ENCODE measurements at places on chromosomes 6 and 20. TPM values are rescaled to one million over a fixed set of nuclear protein-coding genes. Genes with fewer than 3 reads are reported as not detected.
A peak's percentile ranks its signal among the peaks of the same experiment; 100 is the strongest.

Gene NINL
- 4.9 TPM for total RNA-seq

Gene C20orf202
- 0.75 TPM for total RNA-seq

Gene KIF25
- total RNA-seq = not detected

Gene WFDC5
- not detected for total RNA-seq

Gene NR2E1
- total RNA-seq = not detected

Gene GSTA3
- not detected for total RNA-seq

Gene CFAP206
- total RNA-seq = not detected

Gene CCNC
- total RNA-seq = 58.3 TPM

Gene RIPPLY2
- total RNA-seq = not detected

Gene MLN
- not detected for total RNA-seq

GRCh38 chr6:152117156-152118133, 310.0 kb downstream of the ESR1 start:
- H3K27me3 ChIP-seq = no peaks in the 10 kb centered on the region
- H3K4me1 ChIP-seq = no peaks in the 10 kb centered on the region
- no peak overlapping the region for H3K4me3 ChIP-seq
- DNase-seq = no peak
- no peak overlapping the region for H3K27ac ChIP-seq

DNA sequence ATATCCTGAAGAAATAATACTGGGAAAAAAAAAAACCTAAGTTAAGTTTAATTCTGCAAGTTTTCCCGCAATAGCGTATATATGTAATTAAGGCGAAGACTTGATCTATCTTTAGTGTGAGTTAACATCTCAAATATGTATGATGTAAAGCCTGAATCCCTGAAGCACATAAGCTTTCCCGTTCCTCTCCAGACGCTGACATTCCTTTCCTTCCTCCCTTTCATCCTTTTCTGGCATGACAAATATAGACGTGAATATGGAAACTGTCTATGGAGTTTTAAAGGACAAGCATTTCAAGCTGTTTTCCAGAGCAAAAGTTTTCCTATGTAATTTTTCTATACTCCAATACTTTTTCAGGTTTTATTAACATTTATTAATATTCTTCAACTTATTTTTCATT, 637.0 kb downstream of the COL12A1 start:
- H3K27ac ChIP-seq = no peak overlapping the region
- H3K4me3 ChIP-seq = no peak overlapping the region
- H3K4me1 ChIP-seq = no peaks in the 10 kb centered on the region
- no peaks in the 10 kb centered on the region for H3K27me3 ChIP-seq
- H3K36me3 ChIP-seq = no peaks in the 10 kb centered on the region

GRCh38 chr20:53220482-53221307, 248.5 kb downstream of the TSHZ2 start:
- H3K4me3 ChIP-seq = no peak overlapping the region
- no peaks in the 10 kb centered on the region for H3K36me3 ChIP-seq
- H3K27ac ChIP-seq = no peak overlapping the region
- H3K4me1 ChIP-seq = peaks cover 4% of the 10 kb centered on the region

- peak; percentile 75 for DNase-seq
- H3K36me3 ChIP-seq = no peaks in the 10 kb centered on the region
- H3K27me3 ChIP-seq = no peaks in the 10 kb centered on the region
- peak overlapping the region; percentile 81 for H3K4me3 ChIP-seq
- peak overlapping the region; percentile 96 for H3K27ac ChIP-seq
- H3K4me1 ChIP-seq = peaks cover 21% of the 10 kb centered on the region
These were observed 3.5 kb upstream of the HIVEP1 start for GRCh38 chr6:12008366-12009179.

- H3K27ac ChIP-seq = no peak overlapping the region
- no peak overlapping the region for H3K4me3 ChIP-seq
- H3K27me3 ChIP-seq = no peaks in the 10 kb centered on the region
- DNase-seq = no peak
These were observed 33.2 kb upstream of the VGLL2 start for GRCh38 chr6:117232196-117232595.

- peaks cover 23% of the 10 kb centered on the region for H3K4me1 ChIP-seq
- H3K27me3 ChIP-seq = no peaks in the 10 kb centered on the region
- H3K4me3 ChIP-seq = no peak overlapping the region
- H3K27ac ChIP-seq = peak overlapping the region; percentile 82
These were observed 1.2 kb upstream of the TP53RK start for GRCh38 chr20:46690219-46691106.

DNA sequence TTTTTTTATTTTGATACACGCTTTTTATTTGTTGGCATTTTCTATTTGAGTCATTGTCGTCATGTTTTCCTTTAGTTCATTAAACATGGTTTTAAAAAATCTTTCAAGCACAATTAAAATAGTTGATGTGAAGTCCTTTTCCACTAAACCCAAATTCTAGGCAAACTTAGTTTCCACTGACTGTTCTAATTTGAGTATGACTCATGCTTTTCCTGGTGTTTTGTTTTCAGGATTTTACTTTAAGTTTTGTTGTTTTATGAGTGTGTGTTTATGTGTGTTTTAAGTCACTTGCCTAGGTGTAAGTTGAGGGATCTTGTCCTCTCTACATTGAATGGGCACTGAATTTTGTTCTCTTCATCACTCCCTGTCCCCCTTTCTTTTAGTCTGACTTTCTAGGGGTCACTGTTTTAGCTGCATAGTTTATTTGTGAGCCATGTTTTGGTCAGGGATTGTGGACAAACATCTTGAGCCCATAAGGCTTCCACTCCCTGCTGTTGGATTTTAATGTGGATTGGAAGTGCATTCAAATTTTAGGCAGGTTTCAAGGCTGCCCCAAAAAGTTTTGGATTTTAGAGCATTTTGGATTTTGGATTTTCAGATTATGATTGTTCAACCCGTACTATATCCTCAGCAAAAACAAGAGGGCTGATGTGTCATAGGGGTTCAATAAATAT, 94.8 kb downstream of the CDYL start:
- no peak overlapping the region for H3K4me3 ChIP-seq
- peaks cover 15% of the 10 kb centered on the region for H3K4me1 ChIP-seq
- H3K27ac ChIP-seq = no peak overlapping the region
- H3K36me3 ChIP-seq = no peaks in the 10 kb centered on the region
- DNase-seq = no peak
- no peaks in the 10 kb centered on the region for H3K27me3 ChIP-seq

- H3K27ac ChIP-seq = no peak overlapping the region
- no peak overlapping the region for H3K4me3 ChIP-seq
- DNase-seq = no peak
- no peaks in the 10 kb centered on the region for H3K4me1 ChIP-seq
- no peaks in the 10 kb centered on the region for H3K36me3 ChIP-seq
These were observed 30.5 kb upstream of the SMIM8 start for GRCh38 chr6:87291883-87292282.

DNA sequence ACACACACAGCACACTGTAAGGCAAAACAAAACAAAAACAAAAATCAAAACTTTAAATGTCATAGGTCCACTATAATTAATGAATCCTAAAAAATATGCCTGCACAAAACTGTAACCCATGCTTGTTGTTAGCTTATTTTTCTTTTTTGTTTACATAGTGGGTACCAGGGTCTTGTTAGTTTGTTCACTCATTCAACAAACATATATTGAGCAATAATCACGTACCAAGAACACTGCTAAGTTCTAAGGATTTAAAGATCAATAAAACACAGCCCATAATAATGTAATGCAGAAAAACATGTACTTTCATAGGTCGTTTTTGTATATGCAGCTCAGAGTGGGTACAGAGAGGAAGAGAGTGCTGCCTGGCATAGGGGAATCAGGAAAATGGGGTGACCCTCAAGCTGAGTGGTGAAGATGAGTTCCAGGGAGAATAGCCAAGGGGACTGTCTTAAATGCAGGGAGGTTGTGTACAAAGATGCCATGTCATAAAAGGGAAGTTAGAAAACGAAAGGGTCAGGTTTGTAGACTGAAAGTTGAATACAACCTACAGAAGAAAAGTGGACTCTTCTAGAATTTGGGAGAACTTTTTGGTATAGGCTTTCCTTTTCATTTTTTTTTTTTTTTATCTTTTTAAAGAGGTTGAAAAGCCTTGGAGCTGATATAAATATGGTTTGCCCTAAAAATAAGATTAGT, 113.3 kb upstream of the TBX18 start:
- H3K36me3 ChIP-seq = no peaks in the 10 kb centered on the region
- H3K27ac ChIP-seq = no peak overlapping the region
- no peaks in the 10 kb centered on the region for H3K27me3 ChIP-seq

- no peak within 1 kb of the TSS for H3K27ac ChIP-seq
- H3K36me3 ChIP-seq = no peaks in the 10 kb centered on the region
- peaks cover 16% of the 10 kb centered on the region for H3K27me3 ChIP-seq
- peak; percentile 43 for DNase-seq
These were observed at the start of gene ADGRB3 for GRCh38 chr6:68634726-68635411. Gene ADGRB3, plus strand, starts transcription at chr6:68635282. Its CDS starts 3,394 bp downstream, at chr6:68638676.

DNA sequence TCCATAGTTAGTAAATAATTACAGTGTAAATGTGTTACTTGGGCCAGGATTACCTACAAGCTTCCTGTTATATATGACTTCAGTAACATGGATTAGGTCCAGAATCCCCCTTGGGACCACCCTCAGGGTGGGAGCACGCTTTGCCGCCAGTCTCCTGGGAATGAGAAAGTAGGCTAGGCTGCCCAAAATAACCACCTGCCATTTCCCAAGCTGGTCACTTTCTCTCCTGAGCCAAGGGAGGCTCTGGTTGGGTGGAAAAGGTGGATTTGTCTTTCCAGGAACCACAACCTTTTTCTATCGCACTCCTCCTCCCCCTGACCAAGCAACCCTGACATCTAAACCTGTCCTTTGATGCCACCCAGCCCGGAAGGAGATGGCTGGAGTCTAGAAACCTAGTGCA, 9.6 kb upstream of the RIMS4 start:
- no peaks in the 10 kb centered on the region for H3K4me1 ChIP-seq
- H3K36me3 ChIP-seq = no peaks in the 10 kb centered on the region
- no peak overlapping the region for H3K27ac ChIP-seq
- H3K4me3 ChIP-seq = no peak overlapping the region
- no peaks in the 10 kb centered on the region for H3K27me3 ChIP-seq

DNA sequence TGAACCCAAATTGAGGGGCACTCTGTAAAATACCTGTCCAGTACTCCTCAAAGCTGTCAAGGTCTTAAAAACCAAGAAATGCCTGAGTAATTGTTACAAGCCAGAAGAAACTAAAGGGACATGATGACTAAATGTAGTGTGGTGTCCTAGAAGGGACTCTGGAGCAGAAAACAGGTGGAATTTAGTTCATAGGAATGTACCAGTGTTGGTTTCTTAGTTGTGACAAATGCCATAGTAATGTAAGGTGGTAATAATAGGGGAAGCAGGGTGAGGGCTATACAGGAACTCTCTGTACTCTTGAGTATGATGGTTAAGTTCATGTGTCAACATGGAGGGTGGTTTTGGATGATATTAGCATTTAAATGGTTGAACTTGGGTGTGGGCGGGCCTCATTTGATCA, 92.3 kb downstream of the CNBD2 start:
- no peaks in the 10 kb centered on the region for H3K36me3 ChIP-seq
- H3K4me1 ChIP-seq = peaks cover 17% of the 10 kb centered on the region
- no peak overlapping the region for H3K4me3 ChIP-seq
- no peaks in the 10 kb centered on the region for H3K27me3 ChIP-seq
- no peak for DNase-seq

- H3K36me3 ChIP-seq = peaks cover 9% of the 10 kb centered on the region
- H3K4me1 ChIP-seq = no peaks in the 10 kb centered on the region
- no peaks in the 10 kb centered on the region for H3K27me3 ChIP-seq
- H3K27ac ChIP-seq = no peak overlapping the region
These were observed 19.8 kb downstream of the MDN1 start for GRCh38 chr6:89799756-89800155.

DNA sequence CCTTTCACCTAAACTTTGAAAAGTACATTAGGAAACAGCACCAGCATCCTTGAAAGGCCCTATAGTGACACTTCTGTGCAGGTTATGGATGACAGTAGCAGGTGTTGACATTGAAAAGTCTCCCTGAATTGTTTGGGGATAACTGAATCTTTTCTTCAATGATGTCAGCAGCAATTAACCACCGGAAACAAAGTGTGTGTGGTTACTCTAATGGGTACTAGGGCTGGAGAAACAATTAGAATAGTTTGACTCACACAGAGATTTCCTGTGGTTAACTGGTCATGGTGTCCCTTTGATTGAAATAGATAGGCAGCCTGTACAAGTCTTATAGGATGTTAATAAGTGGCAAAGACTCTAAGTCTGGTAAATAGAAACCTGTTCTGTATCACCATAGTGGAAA, 189.1 kb downstream of the TBX18 start:
- DNase-seq = no peak
- no peaks in the 10 kb centered on the region for H3K4me1 ChIP-seq
- H3K27me3 ChIP-seq = no peaks in the 10 kb centered on the region

DNA sequence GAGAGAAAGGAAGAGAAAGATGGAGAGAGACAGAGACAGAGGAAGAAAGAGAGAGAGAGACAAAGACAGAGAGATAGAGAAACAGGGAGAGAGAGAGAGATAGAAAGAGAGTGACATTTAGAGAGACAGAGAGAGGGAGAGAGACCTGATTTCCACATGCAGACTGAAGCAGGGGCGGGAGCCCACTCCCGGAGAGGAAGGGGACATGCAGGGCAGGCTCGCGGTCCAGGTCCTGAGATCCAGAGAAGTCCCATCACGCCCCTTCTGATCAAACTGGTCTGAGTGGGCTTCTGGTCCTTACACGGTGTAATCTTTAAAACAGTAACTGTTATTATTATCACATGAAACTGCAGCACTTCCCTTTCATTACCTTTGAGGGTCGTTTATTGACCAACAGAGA, 62.2 kb downstream of the PHACTR3 start:
- H3K27me3 ChIP-seq = no peaks in the 10 kb centered on the region
- DNase-seq = no peak
- H3K4me1 ChIP-seq = no peaks in the 10 kb centered on the region
- no peak overlapping the region for H3K27ac ChIP-seq
- no peaks in the 10 kb centered on the region for H3K36me3 ChIP-seq
- H3K4me3 ChIP-seq = no peak overlapping the region

DNA sequence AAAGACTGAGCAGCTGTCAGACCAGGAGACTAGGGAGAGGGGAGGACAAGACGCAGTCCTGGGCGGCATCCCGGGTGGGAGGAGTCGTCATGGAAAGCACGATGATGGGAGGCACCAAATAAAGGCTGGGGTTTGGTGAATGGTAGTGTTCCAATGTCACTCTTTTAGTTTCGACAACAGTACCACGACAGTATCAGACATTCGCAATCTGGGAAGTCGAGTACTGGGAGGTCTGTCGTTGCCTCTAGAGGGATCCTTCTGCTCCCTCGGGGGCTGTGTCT, 32.1 kb downstream of the PSMG4 start:
- H3K27ac ChIP-seq = no peak overlapping the region
- no peaks in the 10 kb centered on the region for H3K4me1 ChIP-seq
- no peak overlapping the region for H3K4me3 ChIP-seq
- no peaks in the 10 kb centered on the region for H3K27me3 ChIP-seq

DNA sequence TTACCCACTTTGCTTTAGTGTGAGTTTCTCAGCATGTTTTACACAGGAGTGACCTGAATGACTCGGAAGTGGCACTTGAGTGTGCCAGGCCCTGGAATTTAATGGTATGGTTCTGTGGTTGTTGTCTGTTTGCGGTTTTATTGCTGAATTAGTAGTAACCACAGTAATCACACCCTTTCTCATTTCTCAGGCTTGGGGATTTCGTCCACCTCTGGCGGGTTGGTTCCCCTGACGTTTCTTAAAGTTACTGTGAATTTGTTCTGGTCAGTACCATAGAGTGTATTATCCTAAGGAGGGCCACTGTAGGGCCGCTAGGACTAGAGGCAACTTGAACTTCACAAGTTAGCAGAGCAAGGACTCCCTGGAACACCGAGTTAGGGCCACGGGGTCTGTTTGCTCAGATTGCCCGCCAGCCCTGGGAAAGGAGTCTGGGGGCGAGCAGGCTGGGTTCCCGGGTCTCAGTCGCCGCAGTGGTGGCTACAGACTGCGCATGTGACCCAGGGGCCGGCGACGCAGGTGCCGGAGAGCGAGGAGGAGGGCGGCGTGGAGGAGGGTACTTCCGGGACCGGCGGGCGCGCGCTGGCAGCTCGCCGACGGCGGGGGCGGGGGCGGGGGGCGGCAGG, 546 bp upstream of the KLHL32 start:
- H3K4me3 ChIP-seq = peak overlapping the region; percentile 65
- H3K36me3 ChIP-seq = no peaks in the 10 kb centered on the region
- H3K4me1 ChIP-seq = peaks cover 14% of the 10 kb centered on the region
- H3K27me3 ChIP-seq = no peaks in the 10 kb centered on the region
- DNase-seq = peak; percentile 74

Data from natural killer cell (primary cell).